ENCODE measurements at places on chromosomes 7 and 10.
A peak's percentile ranks its signal among the peaks of the same experiment; 100 is the strongest.

DNA sequence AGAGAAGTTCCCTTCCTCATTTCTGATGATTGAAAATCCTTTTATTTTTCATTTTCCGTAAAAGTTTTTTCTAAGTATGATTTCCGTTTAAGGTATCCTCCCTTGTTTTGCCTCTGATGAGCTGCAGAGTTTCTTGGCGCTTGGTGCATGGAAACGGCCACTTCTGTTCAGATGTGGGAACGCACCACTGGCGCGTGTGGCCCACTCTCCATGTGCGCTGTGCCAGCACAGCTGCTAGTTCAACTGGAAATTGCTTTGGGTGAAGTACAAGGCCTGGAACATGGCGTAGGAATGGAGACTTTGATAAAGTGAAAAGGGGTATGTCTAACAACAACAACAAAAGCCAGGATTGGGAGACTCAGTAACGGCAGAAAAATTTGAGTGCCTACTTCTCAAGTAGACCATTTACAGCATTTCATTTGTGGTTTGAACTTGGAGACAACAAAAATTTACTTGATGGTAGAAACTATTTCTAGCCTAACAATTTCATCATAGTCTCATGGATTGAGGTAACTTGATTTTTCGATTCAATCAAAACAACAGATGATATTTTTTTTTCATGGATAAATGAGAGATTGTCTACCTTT lies 364.2 kb downstream of the SUGCT start:
- DNase-seq: no peak

DNA sequence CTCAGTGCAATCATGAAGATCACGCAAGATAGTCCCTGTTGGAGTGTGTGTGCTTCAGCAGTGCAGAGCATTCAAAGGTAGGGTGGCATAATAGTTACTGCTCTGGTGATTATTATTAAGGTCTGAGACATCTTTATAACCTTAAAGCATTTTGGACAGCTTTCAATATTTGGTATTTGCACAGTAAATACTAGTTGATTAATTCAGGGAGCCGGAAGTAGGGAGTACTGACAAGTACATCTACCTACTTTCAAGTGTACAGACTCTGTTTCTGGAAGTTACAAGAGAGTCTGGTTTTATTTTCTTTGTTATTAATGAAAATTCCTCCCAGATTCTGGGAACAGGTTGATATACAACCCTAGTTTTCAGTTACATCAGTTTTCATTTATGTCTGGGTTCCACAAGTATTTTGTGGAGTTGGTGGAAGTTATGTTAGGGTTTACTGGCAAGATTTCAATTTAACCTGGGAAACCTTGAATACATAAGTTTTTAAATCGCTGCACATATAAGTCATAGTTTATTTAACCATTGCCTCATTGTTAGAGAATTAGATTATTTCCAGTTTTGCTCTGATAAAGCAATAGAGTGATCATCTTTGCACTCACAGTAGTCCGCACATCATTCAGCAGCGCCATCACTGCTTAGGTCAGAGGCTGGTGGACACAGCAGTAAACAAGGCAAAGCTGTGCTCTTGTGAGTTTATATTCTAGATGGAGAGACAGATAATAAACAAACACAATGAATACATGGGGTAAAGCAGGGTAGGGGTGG lies 366.6 kb downstream of the REEP3 start:
- no peak for DNase-seq

GRCh38 chr10:70433581-70434280 lies 7.8 kb downstream of the NODAL start:
- DNase-seq: no peak

- no peak for DNase-seq
These were observed 76.8 kb downstream of the MKI67 start for GRCh38 chr10:128049226-128050120.

- DNase-seq: no peak
These were observed 12.1 kb upstream of the TRUB1 start for GRCh38 chr10:114925587-114926586.

DNA sequence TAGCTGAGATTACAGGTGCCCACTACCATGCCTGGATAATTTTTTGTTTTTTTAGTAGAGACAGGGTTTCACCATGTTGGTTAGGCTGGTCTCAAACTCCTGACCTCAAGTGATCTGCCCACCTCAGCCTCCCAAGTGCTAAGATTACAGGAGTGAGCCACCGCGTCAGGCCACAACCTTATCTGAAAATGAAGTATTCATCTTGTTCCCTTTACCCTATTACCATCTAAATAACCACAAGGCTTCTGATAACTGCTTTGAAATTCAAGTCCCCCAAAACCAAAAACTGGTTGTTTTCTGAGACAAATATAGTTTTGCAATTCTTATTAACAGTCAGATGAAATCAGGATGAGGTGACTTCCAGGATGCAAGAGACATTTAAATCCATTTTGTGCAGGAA lies 2.4 kb downstream of the TCTN3 start:
- no peak for DNase-seq

GRCh38 chr7:138161600-138162081 lies 85.4 kb downstream of the AKR1D1 start:
- DNase-seq: peak; percentile 87

DNA sequence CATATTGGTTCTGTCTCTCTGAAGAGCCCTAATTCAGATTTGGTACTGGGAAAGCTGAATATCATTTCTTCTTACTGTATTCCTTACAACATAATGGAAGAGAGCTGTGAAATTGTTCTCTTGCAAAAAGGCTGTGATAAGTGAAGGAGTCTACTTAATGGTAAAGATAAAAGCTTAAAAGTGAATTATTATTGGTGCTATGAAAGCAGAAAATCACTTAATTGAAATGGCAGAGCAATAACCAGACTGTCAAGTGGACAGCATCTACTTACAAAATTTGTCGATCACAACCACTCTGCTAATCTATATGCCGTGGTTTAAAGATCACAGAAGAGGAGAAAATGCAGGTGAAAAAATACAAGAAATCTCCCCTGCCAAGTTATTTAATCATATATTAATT lies 264.7 kb upstream of the TEX47 start:
- DNase-seq: no peak

DNA sequence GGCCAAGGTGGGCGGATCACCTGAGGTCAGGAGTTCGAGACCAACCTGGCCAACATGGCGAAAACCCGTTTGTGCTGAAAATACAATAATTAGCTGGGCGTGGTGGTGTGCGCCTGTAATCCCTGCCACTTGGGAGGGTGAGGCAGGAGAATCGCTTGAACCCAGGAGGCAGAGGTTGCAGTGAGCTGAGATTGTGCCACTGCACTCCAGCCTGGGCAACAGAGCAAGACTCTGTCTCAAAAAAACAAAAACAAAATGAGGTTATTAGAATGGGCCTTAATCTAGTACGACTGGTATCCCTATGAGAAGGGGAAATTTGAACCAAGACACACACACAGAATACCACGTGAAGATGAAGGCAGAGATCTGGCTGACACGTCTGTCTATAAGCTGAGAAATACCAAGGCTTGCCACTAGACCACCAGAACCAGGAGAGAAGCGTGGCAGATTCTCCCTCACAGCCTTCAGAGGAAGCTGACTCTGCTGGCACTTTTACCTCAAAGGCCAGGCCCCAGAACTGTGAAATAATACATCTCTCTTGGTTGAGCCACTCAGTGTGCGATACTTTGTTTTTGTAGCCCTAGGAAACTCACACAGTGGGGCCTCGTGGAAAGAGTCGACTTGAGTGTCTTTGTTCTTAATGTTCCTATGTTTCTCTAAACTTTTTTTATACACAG lies 59.6 kb downstream of the TMEM209 start:
- DNase-seq: no peak
